Neural crest cell (in vitro differentiated cells): ENCODE measurements at places on chromosomes 4 and X. TPM values are rescaled to one million over a fixed set of nuclear protein-coding genes. Genes with fewer than 3 reads are reported as not detected.

Gene WFS1
- 24.8 and 25.1 TPM in 2 replicates for total RNA-seq

Gene IQCM
- not detected in 2 replicates for total RNA-seq

Gene LDOC1
- 26.8 and 27.3 TPM in 2 replicates for total RNA-seq

- no peak for DNase-seq
- no peak overlapping the region for H3K27ac ChIP-seq
- peaks cover 2% of the 10 kb centered on the region for H3K36me3 ChIP-seq
These were observed 31.1 kb downstream of the NHSL2 start for GRCh38 chrX:71941776-71942175.

DNA sequence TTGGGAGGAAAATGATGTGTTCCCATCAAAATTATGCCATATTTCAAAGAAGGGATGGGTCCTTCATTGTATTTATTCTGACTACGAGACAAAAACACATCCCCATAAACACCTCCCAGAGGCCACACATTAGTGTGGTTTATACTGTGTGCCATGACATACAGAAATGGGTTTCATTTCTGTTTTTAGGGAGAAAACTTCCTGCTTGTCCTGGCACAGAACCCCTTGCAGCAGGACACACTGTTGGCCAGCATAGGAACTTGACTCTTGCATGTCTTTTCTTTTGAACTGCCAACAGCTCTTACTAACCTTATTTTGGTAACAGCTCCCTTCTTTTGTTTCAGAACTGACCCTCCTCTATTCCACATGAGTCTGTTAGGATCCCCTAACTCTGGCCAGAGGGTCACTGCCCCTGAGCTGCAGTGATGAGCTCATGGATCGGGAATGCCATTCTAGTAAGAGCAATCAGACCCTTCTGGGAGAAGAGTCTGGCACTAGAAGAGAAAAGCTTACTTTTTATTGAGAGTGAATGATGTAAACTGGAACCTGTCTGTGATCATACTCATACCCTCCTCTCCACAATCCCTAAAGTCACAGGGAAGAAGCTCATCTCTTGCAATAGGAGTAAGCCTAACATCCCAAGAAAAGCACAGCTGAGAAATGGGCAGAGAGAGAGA, 86.4 kb downstream of the SMIM20 start:
- no peaks in the 10 kb centered on the region for H3K27me3 ChIP-seq
- no peak for DNase-seq
- no peaks in the 10 kb centered on the region for H3K36me3 ChIP-seq
- H3K27ac ChIP-seq: peak overlapping the region; percentile 83
- H3K4me1 ChIP-seq: peaks cover 15% of the 10 kb centered on the region

GRCh38 chr4:52102587-52102986, 51.5 kb downstream of the SPATA18 start:
- no peak overlapping the region for H3K27ac ChIP-seq
- H3K4me1 ChIP-seq: peaks cover 21% of the 10 kb centered on the region

DNA sequence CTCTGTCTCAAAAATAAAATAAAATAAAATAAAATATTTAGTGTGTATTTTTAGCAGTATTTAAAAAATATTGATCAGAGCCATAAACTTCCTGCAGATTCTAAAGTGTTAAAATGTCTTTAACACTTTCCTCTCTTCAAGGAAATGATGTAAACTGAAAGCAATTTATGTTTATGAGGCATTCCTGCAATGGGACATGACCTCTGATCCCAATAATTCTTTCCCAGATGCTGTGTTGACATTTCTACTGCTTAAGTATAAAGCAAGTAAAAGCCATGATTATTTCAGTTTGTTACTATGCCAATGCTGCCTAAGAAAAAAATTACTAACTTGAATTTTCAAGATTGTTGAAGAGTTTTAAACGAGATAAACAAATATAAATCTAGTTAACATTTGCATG, 29.0 kb downstream of the COQ2 start:
- H3K27ac ChIP-seq: no peak overlapping the region
- DNase-seq: no peak
- H3K27me3 ChIP-seq: no peaks in the 10 kb centered on the region
- peaks cover 30% of the 10 kb centered on the region for H3K4me1 ChIP-seq
- H3K36me3 ChIP-seq: no peaks in the 10 kb centered on the region
- H3K4me3 ChIP-seq: no peak overlapping the region

Gene SLC9B1
- total RNA-seq: 1.7 and 2.0 TPM in 2 replicates

Gene MCF2
- 0.23 and 0.34 TPM in 2 replicates for total RNA-seq

GRCh38 chrX:9308426-9308825, 156.4 kb upstream of the TBL1X start:
- H3K36me3 ChIP-seq: peaks cover 3% of the 10 kb centered on the region
- H3K4me1 ChIP-seq: no peaks in the 10 kb centered on the region
- no peak for DNase-seq

DNA sequence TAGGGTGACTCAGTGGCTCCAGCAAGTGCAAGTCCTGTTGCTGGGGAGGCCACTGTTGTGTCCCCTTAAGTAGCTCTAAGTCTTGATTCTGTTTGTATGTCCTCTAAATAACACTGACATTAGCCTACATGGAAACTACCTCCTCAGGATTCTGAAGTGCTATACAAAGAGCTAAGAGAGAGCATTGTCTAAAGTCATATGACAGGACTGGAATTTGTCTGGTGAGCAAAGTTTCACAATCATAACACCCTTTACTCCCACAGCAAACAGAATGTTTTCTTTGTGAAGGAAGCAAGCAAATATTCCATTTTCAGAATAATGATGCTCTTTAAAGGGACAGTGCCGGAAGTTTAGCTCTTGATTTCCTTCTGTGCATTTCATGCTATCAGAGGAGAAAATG, 23.4 kb upstream of the CT47A1 start:
- no peak overlapping the region for H3K27ac ChIP-seq
- no peaks in the 10 kb centered on the region for H3K27me3 ChIP-seq
- peaks cover 2% of the 10 kb centered on the region for H3K36me3 ChIP-seq
- H3K4me3 ChIP-seq: no peak overlapping the region

DNA sequence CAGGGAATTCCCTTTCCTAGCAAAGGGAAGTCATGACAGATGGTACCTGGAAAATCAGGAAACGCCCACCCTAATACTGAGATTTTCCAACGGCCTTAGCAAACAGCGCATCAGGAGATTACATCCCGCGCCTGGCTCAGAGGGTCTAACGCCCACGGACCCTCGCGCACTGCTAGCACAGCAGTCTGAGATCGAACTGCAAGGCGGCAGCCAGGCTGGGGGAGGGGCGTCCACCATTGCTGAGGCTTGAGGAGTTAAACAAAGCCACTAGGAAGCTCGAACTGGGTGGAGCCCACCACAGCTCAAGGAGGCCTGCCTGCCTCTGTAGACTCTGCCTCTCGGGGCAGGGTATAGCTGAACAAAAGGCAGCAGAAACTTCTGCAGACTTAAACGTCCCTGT, 507.7 kb downstream of the ZIC3 start:
- H3K36me3 ChIP-seq: peaks cover 7% of the 10 kb centered on the region
- no peak overlapping the region for H3K4me3 ChIP-seq
- H3K27me3 ChIP-seq: no peaks in the 10 kb centered on the region
- no peaks in the 10 kb centered on the region for H3K4me1 ChIP-seq
- DNase-seq: no peak

Gene CHM
- 29.4 and 33.8 TPM in 2 replicates for total RNA-seq

GRCh38 chr4:122577189-122577553, 43.7 kb downstream of the IL21 start:
- no peak overlapping the region for H3K4me3 ChIP-seq
- H3K36me3 ChIP-seq: peaks cover 2% of the 10 kb centered on the region
- H3K27ac ChIP-seq: no peak overlapping the region
- no peaks in the 10 kb centered on the region for H3K4me1 ChIP-seq
- DNase-seq: no peak

Gene GAGE12F
- not detected in 2 replicates for total RNA-seq

- peak overlapping the region; percentile 96 for H3K27ac ChIP-seq
- peak overlapping the region; percentile 70 for H3K4me3 ChIP-seq
- no peaks in the 10 kb centered on the region for H3K36me3 ChIP-seq
- H3K27me3 ChIP-seq: no peaks in the 10 kb centered on the region
These were observed 173.9 kb upstream of the KLF3 start for GRCh38 chr4:38489924-38490639.

Gene CT47B1
- total RNA-seq: not detected in 2 replicates

Gene NHS
- 10.7 TPM in 2 replicates for total RNA-seq

GRCh38 chr4:26874110-26874509, 13.5 kb downstream of the STIM2 start:
- H3K27ac ChIP-seq: no peak overlapping the region
- no peak for DNase-seq
- peaks cover 22% of the 10 kb centered on the region for H3K4me1 ChIP-seq
- no peaks in the 10 kb centered on the region for H3K27me3 ChIP-seq

- H3K36me3 ChIP-seq: no peaks in the 10 kb centered on the region
- no peak overlapping the region for H3K27ac ChIP-seq
- DNase-seq: no peak
- no peaks in the 10 kb centered on the region for H3K27me3 ChIP-seq
- no peak overlapping the region for H3K4me3 ChIP-seq
These were observed 902.2 kb upstream of the PCDH7 start for GRCh38 chr4:29817961-29818360.
